T follicular helper cell (primary cell): ENCODE measurements at places on chromosomes 1 and 21.

DNA sequence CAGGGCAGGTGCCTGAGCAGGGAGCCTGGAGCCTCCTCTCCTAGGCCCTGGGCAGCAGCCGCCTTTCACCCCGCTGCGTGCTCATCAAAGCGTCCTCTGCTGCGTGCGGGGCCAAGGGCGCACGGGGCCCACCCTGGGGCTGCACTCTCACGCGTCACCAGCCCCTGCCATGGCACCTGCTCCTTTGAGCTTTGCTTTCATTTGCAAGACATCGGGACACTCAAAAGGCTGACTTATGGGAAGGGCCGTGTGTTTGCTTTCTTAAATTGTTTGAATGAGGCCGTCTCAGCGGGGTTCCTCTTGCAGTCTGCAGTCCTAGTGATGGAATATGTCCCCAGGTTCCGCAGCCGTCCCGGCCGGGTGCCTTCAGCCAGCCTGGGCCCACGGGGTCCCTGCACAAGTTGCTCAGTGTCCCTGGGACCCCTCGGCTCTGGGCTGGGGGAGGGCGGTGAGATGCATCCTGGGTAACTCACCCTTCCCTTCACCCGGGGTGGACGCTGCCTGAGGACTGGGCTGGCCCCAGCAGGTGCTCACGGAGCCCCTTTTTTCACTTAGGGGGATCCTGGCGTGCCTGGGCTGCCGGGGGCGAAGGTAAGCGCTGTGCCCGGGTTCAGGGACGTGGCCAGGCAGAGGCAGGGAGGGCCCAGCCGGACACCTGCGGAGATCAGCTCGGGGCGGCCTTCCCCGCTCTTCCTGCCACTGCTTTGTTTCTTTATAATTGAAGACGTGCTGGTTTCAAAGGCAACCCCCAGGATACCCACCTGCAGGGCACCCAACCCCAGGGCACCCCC, 53.1 kb downstream of the SLC19A1 start:
- no peak for DNase-seq

- no peak for DNase-seq
Measured at GRCh38 chr1:32426489-32427255, 32.4 kb upstream of the BSDC1 start.

DNA sequence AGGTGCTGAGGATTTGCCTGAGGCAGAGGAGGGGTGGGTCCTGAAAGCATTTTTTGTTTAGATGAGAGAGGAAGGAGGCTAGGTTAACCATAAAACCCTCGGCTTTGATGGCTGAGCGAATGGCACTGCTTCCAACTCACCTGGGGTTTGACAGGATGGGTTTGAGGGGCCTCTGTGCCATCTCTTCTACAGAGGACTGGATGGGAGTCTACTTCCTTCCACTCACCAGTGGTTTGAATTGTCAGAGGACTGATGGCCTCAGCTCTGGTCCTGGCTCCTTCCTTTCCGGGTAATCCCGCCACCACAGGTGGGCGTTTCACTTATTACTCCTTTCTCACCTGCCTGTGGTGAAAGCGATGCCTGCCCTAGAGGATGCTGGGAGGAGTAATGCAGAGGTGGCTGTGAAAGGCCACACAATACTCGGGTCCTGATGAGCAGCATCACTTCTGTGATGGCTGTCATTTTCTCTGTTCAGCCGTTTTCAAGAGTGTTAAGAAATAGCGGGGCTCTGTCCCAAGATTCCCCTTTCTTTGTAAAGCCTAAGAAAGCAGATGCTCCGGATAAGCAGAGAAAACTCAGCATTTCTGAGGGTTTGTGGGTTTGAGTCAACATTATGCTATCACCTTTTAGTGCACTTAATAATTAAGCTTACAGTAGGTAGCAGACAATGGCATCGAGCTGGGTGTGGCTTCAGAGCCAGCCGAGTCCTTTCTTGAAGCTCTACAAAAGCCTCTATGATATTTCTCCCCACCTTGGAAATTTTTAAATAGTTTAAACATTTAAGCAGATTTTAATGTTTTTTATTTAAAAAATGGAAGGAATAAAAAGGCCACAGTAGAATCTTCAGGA, 220.7 kb downstream of the HLX start:
- no peak for DNase-seq

DNA sequence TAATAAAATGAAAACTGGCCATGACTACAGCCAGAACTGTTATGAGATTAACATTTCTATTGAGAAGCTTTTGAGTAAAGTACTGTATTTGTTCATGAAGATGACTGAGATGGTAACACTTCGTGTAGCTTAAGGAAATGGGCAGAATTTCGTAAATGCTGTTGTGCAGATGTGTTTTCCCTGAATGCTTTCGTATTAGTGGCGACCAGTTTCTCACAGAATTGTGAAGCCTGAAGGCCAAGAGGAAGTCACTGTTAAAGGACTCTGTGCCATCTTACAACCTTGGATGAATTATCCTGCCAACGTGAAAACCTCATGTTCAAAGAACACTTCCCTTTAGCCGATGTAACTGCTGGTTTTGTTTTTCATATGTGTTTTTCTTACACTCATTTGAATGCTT, 164.0 kb downstream of the NEK7 start:
- DNase-seq: no peak

GRCh38 chr1:181658581-181658980, 175.3 kb downstream of the CACNA1E start:
- DNase-seq: no peak

DNA sequence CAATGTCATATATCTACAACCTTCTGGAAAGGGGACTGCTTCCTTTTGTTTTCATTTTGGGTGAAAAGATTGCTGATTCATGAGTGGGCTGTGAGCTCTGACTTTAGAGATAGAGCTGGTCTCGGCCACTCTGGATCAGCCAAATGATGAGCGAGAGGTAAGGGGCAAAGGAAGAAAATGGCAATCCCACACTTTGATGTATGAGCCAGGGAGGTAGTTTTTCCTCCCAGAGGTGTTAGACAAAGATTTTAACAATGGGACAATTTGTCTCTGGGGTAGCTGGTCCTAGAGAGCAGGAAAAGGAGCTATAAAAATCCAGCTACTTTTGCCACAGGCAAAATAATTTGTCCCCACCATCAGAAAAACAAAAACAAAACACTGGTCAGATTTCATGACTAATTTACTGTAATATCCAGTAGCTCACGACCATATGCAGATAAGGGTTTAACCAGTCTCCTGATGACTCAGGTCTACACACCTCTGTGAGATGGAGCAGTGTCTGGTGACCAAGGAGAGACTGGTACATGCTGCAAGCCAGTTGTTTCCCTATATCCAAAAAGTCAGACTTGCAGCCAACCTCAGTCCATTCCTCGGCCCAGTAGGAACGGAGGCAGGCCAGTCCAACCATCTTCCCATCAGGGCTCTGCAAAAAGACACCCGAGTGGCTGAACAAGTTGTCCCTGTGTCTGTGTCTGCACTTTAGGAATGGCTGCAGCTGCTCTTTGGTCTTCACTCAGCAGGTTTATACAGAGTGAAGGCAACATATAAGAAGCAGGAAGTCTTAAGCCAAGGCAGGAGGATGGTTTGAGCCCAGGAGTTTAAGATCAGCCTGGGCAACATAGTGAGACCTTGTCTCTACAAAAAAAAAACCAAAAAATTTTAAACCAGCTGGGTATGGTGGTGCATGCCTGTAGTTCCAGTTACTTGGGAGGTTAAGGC, 29.2 kb downstream of the DNASE2B start:
- DNase-seq: no peak
